ENCODE measurements at places on chromosomes 2 and 18.

DNA sequence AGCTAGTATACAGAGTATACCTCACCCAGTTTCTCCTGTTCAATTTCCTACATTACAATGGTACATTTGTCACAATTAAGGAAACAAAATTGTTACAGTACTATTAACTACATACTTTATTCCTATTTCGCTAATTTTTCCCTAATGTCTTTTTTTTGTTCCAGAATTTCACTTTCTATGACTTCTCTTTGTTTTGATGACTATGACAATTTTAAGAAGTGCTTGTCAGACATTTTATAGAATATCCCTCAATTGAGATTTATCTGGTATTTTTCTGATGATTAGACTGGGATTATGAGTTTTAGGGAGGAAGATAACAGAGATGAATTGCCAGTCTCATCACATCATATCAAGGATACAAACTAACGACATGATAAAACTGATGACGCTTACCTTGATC lies 211.8 kb upstream of the STON1 start:
- DNase-seq, result no peak

DNA sequence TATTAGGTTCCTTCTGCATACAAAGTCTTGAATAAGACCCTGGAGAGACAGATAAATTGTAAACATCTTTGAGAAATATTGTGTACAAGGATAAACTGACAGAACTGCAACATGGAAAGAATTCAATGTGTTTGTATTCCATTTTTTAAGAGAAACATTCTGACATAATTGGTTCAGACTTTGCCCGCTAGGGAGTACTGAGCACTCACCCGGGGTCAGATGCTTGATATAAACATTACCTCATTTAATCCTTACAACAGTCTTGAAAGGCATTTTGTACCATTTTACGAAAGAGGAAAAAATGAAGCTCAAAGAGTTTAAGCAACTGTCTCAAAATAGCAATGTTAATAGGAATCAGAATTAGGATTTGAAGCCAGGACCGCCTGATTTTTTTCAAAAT lies 416.7 kb upstream of the CRIM1 start:
- DNase-seq, result no peak

DNA sequence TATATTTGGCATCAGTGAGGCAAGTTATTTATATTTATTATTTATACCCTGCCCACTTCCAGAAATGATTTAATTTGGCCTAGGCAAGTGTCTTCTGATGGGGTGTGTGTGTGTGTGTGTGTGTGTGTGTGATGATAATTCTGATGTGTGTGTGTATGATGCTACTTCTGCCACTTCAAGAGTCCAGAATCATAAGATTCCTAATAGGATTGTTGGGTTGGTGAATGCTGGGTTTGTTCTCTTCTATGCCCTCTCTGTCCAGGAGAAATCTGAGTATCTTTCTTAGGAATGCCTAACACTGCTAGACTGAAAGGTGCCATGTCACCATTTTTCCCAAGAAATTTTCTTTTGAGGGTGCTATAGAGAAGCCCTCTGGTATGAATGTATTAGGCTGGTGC lies 122.5 kb downstream of the SPTBN1 start:
- no peak for DNase-seq

DNA sequence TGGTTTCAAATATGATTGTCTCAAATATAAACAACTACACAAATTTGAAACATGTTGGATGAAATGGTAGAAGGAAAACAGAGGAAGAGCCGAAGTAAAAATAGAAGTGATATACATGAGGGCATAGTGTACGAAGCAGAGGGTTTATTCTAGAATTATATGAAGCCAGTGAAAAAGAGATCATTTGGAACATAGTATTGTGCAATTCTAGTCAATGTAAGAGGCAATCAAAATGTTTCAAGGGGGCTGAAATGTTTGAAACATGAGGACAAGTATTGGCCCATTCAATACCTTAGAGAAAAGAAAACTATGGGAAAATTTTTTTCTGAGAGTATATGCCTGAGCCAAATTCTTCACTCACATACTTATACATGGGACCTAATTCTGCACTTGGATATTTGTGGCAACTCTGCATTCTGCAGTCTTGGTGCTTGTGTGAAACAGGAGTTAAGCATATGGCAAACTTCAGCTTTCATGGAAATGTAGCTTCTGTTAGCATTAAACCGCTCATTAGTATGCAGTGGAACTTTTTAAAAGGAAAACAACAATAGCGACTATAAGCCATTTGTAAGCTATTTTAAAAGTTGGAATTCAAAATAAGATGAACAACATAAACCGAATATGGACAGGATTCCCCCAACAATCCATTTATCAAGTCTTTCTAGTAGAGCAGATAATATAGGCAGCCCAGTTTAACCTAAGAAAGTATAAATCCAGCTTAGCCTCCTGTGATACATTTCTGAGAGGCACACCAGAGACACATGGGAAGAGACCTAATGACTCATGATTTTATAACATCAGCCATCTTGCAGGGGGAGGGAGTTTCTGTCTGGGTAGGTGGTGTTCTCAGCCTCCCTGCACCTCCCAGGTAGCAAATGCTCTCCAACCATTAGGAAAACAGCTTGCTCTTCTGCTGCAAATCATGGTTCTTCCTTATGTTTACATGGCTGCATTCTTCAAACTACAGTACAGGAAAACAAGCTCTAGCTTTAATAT lies 197.8 kb downstream of the PAX3 start:
- DNase-seq, result no peak

- no peak for DNase-seq
Measured at GRCh38 chr2:198546122-198546521, 741.7 kb downstream of the PLCL1 start.

DNA sequence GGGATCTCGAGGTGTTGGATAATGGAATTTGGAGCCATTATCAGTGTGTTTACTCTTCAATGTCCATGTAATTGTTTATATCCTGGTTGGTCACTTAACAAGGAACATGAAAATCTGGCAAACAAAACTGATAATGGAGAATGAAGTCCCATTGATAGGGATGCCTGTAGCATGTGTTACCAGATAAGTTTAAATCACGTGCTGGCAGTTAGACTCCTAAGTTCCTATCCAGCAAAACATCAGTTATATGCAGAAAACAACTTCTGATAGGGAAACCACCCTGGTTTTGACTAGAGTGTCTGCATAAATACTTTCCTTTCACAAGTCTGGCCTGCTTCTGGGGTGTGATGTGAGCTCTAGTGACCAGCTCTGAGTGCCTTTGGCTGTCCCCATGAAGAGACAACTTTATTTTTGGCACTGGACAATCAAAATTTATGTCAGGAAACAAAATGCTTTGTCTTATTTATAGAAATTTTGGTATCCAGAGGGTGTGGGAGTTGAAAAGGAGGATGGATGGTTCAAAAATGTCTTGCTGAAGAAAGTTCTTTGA lies 82.0 kb downstream of the FHOD3 start:
- DNase-seq, result no peak

- DNase-seq, result no peak
Measured at GRCh38 chr2:20198001-20198400, 26.9 kb downstream of the SDC1 start.
